ENCODE measurements at places on chromosomes 3 and 15.
A peak's percentile ranks its signal among the peaks of the same experiment; 100 is the strongest.

DNA sequence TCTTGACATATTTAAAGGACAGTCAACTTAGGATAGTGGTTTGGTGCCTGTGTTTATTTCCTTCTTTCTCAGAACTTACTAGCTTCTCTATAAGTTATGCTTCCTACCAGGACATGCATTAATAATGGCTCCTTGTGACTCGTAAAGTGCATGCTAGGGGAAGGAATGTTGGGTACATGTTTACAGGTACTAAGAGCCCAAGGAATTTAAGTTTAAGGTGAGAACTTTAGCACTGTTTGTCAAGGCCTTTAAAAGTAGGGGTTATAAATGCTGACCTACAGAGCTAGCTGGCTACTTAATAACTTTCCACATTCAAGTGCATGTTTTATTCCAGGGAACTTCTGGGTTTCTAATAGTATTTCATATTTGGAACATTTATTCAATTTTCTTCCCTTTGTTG lies at the start of gene TMEM207:
TSS of gene TMEM207 (minus strand) at position 101 of the 400 bp plus-strand sequence. CDS start at position 9, 92 bp downstream.
- no peak for DNase-seq

GRCh38 chr3:72523429-72524151 lies 324.7 kb downstream of the SHQ1 start:
- DNase-seq = peak; percentile 9

- no peak for DNase-seq
Observed at GRCh38 chr3:39808467-39809180, 785 bp upstream of the MYRIP start.

- DNase-seq = no peak
Observed at GRCh38 chr3:169818316-169818715, 5.6 kb upstream of the LRRC34 start.

- no peak for DNase-seq
Observed at GRCh38 chr15:22981051-22981840, 1.1 kb upstream of the CYFIP1 start.

- DNase-seq = peak; percentile 57
Observed at GRCh38 chr15:29939404-29939803, 117.1 kb upstream of the TJP1 start.

- DNase-seq = peak; percentile 44
Observed at GRCh38 chr3:185308126-185308754, 54.4 kb upstream of the EHHADH start.

DNA sequence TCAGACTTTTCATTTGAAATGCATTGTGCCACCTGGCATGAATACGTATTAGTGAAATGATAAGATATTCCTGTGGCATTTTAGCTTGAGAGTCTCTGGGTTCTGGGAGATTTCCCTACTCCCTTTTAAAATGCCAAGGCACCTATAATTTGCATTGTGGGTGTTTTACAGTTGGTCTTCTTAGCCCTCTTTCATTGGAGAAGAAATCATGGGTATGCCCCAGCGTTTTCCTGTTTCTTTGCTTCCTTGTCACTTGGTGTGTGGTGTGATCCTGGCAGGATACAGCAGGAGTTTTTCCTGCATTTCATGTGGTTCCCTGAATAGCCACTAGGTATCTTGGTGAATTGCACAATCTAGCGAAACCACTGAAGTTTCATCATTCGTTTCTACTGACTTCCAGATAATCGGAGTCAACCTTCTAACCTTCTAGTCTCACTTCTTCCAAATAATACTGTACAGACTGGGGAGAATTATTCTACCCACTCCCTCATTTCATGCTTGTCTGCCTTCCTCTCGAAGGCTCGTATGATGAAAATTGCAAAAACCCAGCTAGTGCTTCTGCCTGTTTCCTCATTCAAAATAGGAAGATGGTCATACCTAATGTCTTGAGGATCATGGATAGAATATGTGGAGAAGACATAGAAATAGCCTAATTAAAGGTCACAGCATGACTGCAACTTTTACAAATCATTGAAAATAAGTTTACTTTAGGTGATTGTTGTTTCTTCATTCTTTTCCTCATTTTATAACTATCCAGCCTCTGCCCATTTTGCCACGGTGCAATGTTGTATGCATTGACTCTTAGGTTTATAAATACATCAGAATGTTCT lies 2.6 kb downstream of the BHLHE40 start:
- peak; percentile 64 for DNase-seq

GRCh38 chr3:66144568-66145407 lies 76.0 kb upstream of the SLC25A26 start:
- DNase-seq = peak; percentile 18

DNA sequence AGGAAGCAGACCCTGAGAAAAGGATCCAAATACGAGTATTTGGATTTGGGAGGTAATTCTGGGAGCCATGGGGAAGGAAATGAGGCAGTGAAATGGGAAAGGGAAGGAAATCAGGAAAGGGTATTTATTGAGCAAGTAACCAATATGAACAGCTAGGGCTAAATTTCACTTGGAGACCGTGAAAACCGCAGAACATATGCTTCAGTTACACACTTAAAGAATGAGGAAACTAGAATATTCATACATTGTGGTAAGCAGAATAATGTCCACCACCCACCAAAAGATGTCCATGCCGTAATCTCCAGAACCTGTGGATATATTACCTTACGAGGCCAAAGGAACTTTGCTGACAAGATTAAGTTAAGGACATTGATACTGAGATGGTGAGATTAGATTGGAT lies 63.3 kb downstream of the LRRN1 start:
- no peak for DNase-seq

- DNase-seq = no peak
Observed at GRCh38 chr3:47856669-47857068, 53.7 kb downstream of the DHX30 start.

DNA sequence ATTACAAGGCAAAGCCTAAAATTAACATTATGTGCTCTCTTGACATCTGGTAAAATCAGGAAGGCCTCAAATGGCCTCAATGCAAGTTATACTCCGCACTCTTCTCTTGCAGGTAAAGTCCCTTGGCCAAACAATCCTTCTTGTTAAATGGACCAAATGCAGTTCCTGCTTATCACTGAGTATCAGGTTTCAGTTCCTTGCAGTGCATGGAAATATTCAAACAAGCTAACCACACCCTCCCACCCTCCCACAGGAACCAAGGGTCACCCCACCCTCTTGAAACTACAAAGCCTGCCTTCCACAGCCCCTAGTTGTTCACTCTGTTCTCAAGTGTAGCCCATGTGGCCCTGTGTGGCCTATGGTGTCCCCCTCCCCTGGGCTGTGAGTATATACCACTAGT lies 171.9 kb upstream of the CADPS start:
- no peak for DNase-seq

DNA sequence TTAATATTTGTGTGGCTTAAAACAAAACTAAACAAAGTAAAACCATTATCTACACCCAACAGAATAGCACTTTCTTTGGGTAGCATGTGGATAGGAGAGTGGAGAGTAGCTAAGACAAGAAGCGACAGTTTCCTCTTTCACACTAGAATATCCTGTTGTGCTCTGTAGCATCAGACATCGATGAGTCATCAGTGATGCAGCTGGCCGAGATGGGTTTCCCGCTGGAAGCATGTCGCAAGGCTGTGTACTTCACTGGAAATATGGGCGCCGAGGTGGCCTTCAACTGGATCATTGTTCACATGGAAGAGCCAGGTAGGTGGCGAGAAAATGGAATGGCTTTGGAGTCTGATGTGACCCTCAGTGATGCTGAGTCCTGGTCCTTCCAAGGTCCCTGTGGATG lies 108.1 kb downstream of the USP13 start:
- peak; percentile 66 for DNase-seq

DNA sequence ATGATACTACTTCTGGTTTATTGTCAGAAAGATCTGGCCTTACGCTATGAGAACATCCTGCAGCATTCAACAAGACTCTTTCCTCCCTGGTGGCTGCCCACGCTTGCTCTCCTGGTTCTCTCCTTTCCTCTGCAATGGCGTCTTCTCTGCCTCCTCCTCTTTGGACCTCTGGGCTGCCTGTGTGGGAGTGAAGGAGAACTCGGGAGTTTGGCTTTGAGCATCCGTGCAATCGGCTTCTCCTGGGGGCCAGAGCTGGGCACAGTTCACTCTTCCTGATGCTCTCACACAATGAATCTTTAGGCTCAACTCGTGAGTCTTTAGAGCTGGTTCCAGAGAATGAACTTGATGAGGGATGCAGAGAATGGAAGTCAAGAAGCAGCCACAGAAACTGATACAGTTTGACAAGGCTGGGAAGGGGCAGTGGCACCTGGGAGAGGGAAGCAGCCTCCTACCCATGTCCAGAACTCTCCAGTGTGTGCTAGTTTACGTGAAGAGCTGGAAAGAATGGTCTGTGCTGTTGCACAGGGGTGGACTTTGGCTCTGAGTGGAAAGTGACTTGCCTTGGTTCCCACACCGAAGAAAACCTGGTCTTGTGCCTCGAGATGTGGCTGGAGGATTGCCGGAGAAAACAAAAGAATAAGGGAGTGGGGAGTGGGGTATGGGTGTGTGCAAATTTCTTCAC lies 37.9 kb downstream of the RPLP1 start:
- no peak for DNase-seq

GRCh38 chr3:158769549-158769948 lies 32.3 kb upstream of the MFSD1 start:
- DNase-seq = peak; percentile 17

Measured in Daoy (cell line).